ENCODE measurements at places on chromosomes 5 and 9.
A peak's percentile ranks its signal among the peaks of the same experiment; 100 is the strongest.

- no peak for DNase-seq
- no peaks in the 10 kb centered on the region for H3K4me1 ChIP-seq
- no peak overlapping the region for H3K27ac ChIP-seq
- no peaks in the 10 kb centered on the region for H3K36me3 ChIP-seq
- no peak overlapping the region for H3K4me3 ChIP-seq
Observed at GRCh38 chr5:87770601-87771121, 357.9 kb upstream of the CCNH start.

DNA sequence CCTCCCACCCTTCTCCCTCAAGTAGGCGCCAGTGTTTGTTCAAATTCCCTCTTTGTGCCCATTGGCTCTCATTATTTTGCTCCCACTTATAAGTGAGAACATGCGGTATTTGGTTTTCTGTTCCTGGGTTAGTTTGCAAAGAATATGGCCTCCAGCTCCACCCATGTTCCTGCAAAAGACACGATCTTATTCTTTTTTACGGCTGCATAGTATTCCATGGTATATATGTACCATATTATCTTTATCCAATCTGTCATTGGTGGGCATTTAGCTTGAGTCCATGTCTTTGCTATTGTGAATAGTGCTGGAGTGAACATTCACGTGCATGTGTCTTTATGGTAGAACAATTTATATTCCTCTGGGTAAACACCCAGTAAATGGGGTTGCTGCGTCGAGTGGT, 63.0 kb upstream of the OTULINL start:
- H3K36me3 ChIP-seq = peaks cover 9% of the 10 kb centered on the region
- H3K4me3 ChIP-seq = no peak overlapping the region
- H3K27ac ChIP-seq = no peak overlapping the region
- peaks cover 20% of the 10 kb centered on the region for H3K4me1 ChIP-seq
- no peak for DNase-seq
- no peaks in the 10 kb centered on the region for H3K27me3 ChIP-seq

- no peak overlapping the region for H3K4me3 ChIP-seq
- peak overlapping the region; percentile 76 for H3K27ac ChIP-seq
- H3K27me3 ChIP-seq = no peaks in the 10 kb centered on the region
- no peak for DNase-seq
Observed at GRCh38 chr9:122821278-122821943, 7.0 kb downstream of the PDCL start.

GRCh38 chr5:150613991-150614660, 26.3 kb upstream of the SYNPO start:
- DNase-seq = no peak
- no peaks in the 10 kb centered on the region for H3K36me3 ChIP-seq
- H3K27ac ChIP-seq = no peak overlapping the region
- peaks cover 7% of the 10 kb centered on the region for H3K4me1 ChIP-seq
- H3K27me3 ChIP-seq = peaks cover 3% of the 10 kb centered on the region
- no peak overlapping the region for H3K4me3 ChIP-seq

GRCh38 chr5:164799391-164799790, 1294.0 kb downstream of the MAT2B start:
- H3K4me3 ChIP-seq = no peak overlapping the region
- no peaks in the 10 kb centered on the region for H3K27me3 ChIP-seq
- H3K27ac ChIP-seq = no peak overlapping the region
- H3K4me1 ChIP-seq = no peaks in the 10 kb centered on the region
- no peak for DNase-seq
- peaks cover 2% of the 10 kb centered on the region for H3K36me3 ChIP-seq

GRCh38 chr5:97094579-97095317, 47.7 kb downstream of the LIX1 start:
- H3K4me3 ChIP-seq = no peak overlapping the region
- no peaks in the 10 kb centered on the region for H3K36me3 ChIP-seq
- peaks cover 2% of the 10 kb centered on the region for H3K27me3 ChIP-seq
- H3K4me1 ChIP-seq = peaks cover 3% of the 10 kb centered on the region

DNA sequence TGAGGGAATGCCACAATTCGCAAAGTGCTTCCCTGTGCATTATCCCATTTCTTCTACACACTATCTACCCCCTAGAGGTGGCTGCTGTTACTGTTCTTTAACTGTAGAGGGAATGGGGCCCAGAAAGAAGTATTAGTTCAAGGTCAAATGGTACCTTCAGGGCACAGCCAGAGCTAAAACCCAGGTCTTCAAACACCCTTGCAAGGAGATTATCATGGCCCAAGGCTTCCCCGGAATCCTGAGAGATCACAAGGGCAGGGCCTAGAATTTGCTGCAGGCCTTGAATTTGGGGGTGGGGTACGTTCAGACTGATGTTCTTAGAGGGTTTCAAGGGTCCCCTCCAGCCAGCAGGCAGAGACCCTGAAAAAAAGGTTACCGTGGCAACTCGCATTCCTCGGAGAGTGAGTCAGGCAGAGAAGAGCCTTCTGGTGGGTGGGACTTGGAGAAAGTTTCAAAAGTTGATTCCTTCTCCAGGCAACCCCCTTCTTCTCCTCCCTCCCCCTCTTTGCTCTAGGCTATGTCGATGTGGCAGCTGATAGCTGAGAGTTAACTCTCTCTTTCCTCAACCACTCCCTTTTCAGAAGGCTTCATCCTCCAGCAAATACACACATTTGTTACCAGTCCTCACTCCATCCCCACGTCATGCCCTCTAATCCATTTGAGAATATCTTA, 1.9 kb downstream of the SPARC start:
- H3K27me3 ChIP-seq = peaks cover 23% of the 10 kb centered on the region
- DNase-seq = no peak
- H3K4me1 ChIP-seq = peaks cover 8% of the 10 kb centered on the region
- no peak overlapping the region for H3K27ac ChIP-seq
- no peak overlapping the region for H3K4me3 ChIP-seq
- no peaks in the 10 kb centered on the region for H3K36me3 ChIP-seq

- H3K4me1 ChIP-seq = peaks cover 14% of the 10 kb centered on the region
- H3K36me3 ChIP-seq = peaks cover 36% of the 10 kb centered on the region
- peak overlapping the region; percentile 39 for H3K27ac ChIP-seq
- peak overlapping the region; percentile 4 for H3K4me3 ChIP-seq
- no peak for DNase-seq
- no peaks in the 10 kb centered on the region for H3K27me3 ChIP-seq
Observed at GRCh38 chr9:121098567-121099198, 23.9 kb downstream of the CNTRL start.

DNA sequence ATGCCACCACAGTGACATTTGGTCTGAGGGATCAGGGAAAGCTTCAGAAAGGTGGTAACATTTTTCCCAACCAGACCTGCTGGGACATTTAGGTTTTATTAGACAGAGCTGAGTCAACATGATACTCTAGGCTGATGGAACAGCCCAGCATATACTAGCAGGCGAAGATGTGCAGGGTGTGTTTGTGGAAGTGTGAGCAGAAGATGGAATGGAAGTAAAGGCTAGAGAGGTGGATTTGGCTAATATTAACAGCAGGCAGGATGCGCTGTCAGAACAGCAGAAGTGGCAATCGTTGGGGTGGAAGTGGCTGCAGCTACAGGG, 340.6 kb downstream of the ASTN2 start:
- no peak for DNase-seq
- H3K27me3 ChIP-seq = peaks cover 6% of the 10 kb centered on the region
- no peak overlapping the region for H3K27ac ChIP-seq
- H3K4me3 ChIP-seq = no peak overlapping the region
- H3K4me1 ChIP-seq = no peaks in the 10 kb centered on the region

DNA sequence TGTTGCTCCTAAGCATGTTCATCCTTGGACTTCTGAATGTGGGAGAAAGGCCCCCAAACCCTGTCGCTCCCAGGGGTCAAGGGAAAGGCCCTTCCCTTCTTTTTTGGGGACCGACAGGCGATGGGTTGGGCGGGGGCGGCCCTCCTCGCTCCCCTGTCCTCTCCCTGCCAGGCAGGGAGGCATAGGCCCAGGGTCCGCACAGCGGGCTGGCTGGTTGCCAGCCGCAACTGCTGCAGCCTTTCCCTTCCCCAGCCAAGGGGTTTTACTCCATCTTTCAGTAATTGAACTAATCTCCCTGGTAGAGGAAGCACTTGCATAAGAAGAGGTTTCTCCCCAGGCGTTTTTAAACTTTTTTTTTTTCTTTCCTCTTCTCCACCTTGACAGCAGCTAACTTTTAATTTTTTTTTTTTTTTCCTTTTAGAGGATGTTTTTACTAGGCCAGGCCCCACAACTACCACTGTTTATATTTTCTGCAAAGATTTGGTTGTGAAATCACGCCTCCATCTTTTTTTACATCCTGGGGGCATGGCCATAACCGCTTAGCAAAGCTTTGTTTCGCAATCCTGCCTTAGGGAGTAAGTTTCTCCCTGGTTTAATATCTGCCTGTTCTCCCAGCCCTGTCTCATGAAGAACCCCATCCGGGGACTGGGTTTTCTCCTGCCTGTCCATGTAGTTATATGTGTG, 216.9 kb upstream of the ZNF608 start:
- peaks cover 4% of the 10 kb centered on the region for H3K4me1 ChIP-seq
- H3K36me3 ChIP-seq = no peaks in the 10 kb centered on the region
- DNase-seq = no peak
- H3K4me3 ChIP-seq = no peak overlapping the region
- no peak overlapping the region for H3K27ac ChIP-seq

DNA sequence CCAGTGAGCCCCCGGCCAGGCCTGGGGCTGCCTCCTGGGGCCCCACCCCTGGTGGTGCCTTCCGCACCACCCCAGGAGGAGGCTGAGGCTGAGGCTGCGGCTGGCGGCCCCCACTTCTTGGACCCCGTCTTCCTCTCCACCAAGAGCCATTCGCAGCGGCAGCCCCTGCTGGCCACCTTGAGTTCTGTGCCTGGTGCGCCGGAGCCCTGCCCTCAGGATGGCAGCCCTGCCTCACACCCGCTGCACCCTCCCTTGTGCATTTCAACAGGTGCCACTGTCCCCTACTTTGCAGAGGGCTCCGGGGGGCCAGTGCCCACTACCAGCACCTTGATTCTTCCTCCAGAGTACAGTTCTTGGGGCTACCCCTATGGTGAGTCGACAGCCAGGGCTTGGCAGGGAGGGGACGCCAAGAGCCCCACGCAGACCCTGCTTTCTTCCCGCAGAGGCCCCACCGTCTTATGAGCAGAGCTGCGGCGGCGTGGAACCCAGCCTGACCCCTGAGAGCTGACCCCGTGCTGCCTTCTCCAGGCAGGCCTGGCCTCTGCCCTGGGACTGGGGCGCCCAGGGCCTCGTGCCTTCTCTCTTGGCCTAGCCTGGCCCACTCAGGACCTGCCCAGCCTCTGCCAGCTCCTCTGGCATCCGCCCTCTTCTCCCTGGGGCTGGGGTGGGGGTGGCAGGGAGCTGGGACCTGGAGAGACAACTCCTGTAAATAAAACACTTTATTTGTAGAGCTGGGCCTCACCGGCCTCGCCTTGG, 4.0 kb upstream of the EHMT1 start:
- H3K36me3 ChIP-seq = peaks cover 2% of the 10 kb centered on the region
- no peak for DNase-seq
- peaks cover 25% of the 10 kb centered on the region for H3K4me1 ChIP-seq
- no peaks in the 10 kb centered on the region for H3K27me3 ChIP-seq

- H3K27me3 ChIP-seq = no peaks in the 10 kb centered on the region
- no peak overlapping the region for H3K4me3 ChIP-seq
- no peak overlapping the region for H3K27ac ChIP-seq
- H3K4me1 ChIP-seq = no peaks in the 10 kb centered on the region
- no peaks in the 10 kb centered on the region for H3K36me3 ChIP-seq
Observed at GRCh38 chr9:106921341-106921899, 58.5 kb downstream of the ZNF462 start.

DNA sequence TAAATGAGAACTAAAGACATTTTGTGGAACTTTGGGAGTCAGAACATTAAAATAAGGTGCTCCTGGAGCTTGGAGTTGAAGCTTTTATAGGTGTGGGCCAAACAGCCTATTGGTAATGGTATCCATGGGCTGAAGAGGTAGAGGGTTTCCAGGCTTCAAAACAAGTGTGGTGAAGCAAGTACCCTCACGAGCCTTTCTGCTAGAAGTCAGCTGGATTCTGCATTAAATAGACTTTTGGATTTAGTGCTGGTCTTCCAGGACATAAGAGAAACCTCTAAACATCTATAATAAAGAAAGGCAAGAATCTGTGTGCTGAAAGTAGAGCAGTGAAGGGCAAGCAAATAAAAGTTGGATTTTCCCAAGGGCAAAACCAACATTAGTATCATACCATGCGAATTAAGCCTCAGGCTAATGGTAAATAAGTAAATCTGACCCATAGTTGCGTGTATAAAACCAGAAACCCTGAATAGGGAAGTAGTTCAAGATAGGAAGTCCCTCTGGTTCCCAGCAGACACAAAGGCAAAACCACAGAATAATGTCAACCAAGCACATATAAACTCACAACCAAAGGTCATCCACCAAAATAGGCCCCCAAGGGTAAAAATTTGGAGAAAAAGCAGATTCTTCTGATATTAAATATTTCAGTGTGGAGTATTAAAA, 306.3 kb downstream of the TLE4 start:
- DNase-seq = no peak
- H3K4me3 ChIP-seq = peak overlapping the region; percentile 3
- peaks cover 32% of the 10 kb centered on the region for H3K4me1 ChIP-seq
- H3K27me3 ChIP-seq = no peaks in the 10 kb centered on the region

DNA sequence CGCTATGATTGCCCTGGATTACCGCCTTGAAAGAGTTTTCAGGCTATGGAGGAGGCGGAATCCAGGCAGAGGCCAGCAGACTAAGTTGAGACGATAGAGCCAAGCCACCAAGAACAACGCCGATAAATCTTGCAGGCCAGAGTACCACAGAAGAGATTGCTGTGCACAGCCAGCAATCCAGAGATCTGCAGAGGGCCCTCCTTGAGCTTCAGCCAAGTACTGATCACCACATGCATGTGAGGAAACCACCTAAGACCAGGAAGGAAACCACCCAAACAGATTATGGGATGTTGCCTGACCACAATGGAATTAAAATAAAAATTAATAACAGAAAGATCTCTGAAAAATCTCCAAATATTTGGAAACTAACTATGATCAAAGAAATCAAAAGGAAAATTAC, 74.9 kb downstream of the GCNT4 start:
- H3K36me3 ChIP-seq = peaks cover 2% of the 10 kb centered on the region

GRCh38 chr5:68290847-68291246, 75.3 kb downstream of the PIK3R1 start:
- H3K4me1 ChIP-seq = peaks cover 22% of the 10 kb centered on the region
- peaks cover 18% of the 10 kb centered on the region for H3K36me3 ChIP-seq
- DNase-seq = no peak
- H3K4me3 ChIP-seq = no peak overlapping the region

DNA sequence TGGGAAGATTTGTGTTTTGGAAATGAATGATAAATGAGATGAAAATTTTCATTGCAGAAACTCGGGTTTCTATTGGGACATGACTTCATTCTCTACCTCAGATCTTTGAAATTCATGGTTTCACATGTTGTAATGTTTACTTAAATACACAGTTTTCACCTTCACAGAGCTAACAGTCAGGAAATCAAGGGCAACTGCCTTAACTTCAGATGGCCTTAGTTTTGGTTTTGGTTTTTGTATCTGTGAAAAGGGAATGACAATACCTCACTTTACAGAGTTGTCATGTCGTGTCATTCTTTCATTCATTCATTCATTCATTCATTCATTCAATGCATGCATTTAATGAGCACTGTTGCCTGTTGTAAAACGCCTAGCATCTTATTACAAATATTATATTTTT, 41.9 kb downstream of the NIM1K start:
- peaks cover 6% of the 10 kb centered on the region for H3K27me3 ChIP-seq
- no peaks in the 10 kb centered on the region for H3K36me3 ChIP-seq
- H3K4me1 ChIP-seq = no peaks in the 10 kb centered on the region
